ENCODE measurements at places on chromosomes 7 and 10.

DNA sequence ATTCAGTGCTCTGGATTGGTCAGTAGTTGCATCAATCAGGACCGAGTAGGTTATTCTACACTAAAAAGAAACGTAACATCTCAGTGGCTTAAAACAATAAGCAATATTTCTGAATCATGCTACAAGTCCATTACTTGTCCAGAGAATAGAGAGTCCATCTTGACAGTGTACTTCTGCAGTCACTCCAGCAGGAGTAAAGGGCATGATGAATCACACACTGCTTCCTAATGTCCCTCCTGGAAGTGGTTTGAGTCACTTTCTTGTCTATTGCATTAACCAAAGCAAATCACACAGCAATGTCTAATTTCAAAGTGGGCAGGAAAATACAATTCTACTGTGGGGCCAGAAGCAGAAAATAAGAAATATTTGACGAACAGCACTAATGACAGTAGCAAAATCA, 124.8 kb downstream of the TSPAN12 start:
- no peak for DNase-seq

DNA sequence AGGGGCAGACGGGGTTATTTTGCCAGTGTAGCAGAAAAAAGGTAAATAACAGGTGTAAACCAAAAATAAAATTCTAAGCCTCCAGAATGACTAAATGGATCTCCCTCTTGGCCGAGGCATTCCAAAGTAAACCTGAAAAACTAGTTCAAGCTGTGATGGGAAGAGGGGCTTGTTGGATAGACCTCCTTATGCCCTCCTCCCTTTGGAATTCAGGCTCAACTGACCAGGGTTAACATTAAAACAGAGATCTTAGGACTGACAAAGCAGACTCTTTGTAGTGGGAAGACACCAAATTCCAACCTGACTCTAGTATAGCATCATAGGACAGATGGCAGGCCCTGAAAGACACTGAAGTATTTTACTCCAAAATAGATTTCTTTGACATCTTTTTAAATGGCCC, 113.8 kb upstream of the ITGB1 start:
- no peak for DNase-seq

GRCh38 chr10:133440633-133441285, 13.0 kb upstream of the SCART1 start:
- DNase-seq, result no peak

GRCh38 chr7:128841171-128841690, 11.0 kb downstream of the FLNC start:
- no peak for DNase-seq

DNA sequence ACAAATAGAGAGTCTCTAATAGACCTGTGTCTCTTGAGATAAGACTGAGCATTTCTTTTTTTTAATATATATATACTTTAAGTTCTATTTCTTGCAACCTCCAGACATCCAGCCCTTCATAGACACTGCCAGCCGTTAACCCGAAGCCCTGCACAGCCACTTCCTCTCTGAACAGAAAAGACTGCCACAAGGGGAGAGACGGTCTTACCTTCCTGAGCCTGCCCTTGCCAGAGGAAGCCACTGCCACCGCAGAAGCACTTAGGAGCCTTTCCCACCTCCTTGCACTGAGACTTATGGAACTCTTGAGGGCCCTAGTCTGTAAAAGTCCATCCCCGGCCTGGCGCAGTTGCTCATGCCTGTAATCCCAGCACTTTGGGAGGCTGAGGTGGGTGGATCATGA, 31.8 kb upstream of the PRSS1 start:
- DNase-seq, result no peak

- DNase-seq, result no peak
Observed at GRCh38 chr10:46296641-46297141, 9.9 kb downstream of the ANTXRL start.

GRCh38 chr10:104449391-104449790, 95.8 kb downstream of the CFAP58 start:
- no peak for DNase-seq

GRCh38 chr7:1059200-1060091, 15.1 kb downstream of the GPR146 start:
- DNase-seq, result peak; percentile 37

DNA sequence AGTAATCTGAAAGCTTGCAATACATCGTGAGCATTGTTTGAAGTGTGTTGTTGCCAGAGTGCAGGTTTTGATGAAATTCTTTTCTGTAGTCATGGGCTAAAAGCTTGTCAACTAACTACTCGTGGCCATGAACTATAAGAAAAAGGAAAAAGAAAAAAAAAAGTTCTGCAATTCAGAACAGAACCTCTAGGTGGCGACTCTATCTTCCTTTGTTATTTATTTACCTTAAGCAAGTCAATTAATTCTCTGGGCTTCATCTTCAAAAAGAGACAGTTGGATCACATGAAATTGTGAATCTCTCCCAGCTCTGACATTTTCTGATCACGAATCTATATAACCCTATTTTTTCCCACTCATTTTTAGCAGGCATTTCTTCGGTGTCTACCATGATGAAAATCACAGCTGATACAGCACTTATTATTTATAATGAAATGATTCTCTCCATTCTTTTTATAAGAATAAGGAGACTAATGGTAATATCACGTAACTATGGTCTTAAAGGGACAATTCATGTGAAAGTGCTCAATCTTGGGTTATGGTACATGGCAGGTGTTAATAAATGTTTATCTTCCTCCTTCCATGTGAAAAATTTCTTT, 18.8 kb downstream of the TMEM196 start:
- DNase-seq, result peak; percentile 13

GRCh38 chr7:98836811-98837629, 32.8 kb downstream of the TMEM130 start:
- no peak for DNase-seq

DNA sequence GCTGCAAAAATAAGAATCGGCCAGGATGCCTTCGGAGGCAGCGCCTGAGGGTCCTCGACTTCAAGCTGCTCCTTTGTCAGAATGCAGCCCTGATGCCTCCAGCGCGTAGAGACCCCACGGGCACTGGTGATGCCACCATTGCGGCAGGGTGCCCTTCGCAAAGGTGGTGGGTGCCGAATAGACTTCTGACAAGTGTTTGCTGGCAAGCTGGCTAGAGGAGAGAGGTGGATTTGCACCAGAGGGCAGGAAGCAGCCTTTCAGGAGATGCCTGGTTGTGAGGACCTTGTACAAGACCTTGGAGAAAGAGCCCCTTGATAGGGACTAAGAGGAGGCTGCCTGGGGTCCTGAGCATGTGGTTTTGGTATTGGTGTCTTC, 103.2 kb upstream of the PPIF start:
- no peak for DNase-seq

DNA sequence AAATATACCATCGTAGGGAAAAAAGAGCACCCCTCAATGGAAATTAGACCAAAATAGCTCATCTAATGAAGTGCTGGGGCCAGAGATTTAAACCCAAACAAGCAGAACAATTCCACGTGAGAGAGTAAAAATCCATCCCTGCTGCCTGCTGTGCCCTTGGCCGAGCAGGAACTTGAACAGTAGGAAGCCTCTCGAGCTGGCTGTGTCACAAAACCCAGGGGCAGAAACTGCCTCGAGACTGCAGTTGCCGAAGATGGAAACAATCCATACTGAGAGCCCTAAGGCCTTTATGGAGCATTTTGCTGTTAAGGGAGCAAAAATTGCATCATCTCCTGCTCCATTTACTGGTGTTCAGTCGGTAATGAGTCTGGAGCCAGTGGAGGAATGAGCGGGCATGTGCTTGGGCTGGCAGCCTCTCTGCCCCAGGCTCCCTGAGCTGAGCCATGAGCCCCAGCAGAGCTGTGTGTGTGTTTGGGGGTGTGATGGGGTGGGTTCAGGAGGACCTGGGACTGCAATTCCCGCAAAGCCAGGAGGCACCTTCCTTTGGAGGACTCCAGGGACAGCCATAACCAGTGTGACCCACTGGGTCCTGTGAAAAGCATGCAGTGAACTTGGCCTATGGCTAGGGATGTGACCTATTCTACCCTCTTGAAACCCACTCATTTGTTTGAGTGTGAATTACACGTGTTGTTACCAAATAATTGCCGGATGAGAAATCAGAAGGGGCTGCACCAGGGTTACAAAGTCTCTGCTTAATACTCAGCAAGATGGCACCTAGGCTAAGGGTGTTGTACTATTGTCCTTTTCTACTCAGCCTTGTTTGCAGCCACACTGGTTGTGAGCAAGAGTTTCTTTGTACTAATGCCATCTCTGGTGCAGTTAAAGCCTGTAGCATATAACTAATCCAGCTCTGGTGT, 58.3 kb downstream of the CDHR3 start:
- DNase-seq, result no peak

DNA sequence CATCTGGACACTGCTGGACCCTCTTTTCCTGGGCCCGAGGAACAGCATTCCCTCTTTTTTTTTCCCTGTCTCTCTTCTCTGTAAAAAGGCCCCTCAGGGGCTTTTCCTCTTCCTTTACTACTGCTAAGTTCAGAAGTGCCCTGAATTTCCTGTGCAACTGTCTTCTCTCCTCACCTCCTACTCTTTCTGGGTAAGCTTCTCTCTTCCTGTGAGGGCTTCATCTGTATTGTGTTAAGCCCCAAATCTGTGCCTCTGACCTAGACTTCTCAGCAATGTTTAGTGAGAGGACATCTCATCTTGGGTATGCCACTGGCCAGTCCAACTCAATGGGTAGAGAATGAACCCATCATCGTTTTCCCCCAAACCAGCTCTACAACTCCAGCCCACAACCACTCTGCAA, 174.2 kb downstream of the PTEN start:
- DNase-seq, result no peak

GRCh38 chr10:131979336-131979735, 2.4 kb downstream of the BNIP3 start:
- no peak for DNase-seq

DNA sequence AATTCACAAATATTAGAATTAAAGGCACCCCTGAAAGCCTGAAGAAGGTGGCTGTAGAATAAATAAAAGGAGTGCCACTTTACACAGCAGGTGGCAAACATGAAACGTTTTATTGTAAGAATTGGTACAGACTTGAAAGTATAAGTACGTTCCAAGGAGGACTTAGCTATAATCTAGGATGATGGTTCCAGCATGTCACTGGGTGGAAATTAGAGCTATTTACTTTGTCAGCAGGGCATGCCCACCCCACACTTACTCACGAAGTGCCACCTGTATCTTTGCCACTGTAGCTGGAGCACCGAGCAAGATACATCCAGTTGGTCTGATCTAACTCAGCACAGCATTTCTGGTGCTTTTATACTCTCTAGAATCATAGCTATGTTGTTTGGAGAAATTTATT, 97.8 kb downstream of the GRM8 start:
- DNase-seq, result no peak

GRCh38 chr10:118321724-118322575, 20.2 kb downstream of the FAM204A start:
- no peak for DNase-seq

DNA sequence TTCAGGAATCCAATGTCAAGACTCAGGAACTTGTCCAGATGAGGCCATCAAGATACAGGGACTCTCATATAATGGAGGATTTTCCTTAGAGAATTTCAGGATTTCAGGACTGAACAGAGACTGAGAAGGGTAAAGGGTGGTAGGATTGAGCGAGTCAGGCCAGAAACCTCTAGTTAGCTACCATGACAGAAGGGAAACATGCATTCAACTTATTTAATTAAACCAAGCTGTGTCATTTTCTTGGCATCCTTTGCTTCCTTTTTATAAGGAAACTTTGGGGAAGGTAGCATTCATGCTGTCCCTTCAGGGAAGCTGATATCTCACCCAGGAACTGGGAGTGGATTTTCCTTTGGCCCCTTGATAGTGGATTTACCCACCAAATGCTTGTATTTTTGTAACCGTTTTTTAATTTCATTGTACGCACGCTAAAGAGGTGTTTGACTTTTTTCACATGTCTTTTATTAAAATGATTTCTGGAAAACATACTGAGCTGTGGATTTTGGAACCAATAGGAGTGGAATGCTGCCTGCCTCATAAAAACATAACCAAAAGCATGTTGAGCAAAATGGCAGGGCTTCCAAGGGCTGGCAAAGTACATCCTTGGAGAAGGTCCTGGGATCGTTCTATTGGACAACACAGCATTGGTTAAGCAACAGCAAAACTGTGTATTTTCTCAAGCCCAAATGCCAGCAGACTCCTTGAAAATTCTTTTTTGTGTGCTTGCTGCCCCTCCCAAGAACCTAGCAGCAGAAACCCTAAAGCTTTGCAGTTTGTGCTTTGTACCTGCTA, 104.5 kb downstream of the CXCL12 start:
- no peak for DNase-seq

DNA sequence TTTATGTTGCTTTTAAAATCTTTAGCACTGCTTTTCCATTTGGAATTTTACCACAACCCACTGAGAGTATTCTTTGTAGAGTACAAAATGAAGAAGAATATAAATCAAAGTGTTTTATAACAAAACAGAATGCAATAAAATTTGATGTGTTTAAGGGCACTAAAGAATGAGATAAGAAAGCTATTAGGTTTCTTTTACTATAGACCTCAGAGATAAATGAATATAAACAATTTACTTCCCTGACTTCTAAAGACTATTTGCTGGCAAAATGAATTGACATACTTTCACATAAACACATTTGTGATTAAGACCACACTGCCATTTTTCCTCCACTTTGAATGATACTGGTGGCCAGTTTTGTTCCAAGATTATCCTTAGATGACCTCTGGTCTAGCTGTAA, 124.5 kb downstream of the ITGA8 start:
- DNase-seq, result no peak

DNA sequence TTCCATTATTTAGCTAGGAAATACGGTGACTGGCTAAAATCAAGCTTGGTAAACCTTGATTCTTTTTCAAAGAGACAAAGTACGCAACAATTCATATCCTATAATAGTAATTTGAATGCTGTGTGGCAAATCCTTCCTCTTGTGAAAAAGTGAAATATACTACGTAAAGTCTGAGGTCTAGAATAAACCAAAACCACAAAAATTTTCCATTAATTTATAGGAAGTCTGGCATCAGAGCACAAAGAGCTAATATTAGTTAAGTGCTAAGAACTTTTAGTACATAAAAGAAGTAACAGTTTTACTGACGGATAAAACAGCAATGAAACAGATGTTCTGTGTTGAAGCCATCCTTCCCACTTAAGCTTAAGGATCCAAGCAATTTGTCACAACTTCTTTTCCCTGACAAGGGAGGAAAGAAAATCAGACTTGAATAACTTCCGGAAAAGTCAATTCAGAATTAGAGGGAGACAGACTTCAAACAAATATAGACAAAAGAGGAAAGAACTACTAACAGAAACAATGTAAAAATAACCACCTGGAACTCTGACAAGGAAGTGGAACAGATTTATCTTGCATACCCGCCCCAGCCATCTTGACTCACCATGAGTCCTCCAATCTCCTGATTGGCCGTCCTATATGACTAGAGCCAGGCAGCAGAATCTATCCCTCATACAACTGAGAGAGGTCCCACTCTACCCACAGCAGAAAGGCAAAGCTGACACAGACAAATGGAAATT, 34.6 kb downstream of the RHEB start:
- no peak for DNase-seq

DNA sequence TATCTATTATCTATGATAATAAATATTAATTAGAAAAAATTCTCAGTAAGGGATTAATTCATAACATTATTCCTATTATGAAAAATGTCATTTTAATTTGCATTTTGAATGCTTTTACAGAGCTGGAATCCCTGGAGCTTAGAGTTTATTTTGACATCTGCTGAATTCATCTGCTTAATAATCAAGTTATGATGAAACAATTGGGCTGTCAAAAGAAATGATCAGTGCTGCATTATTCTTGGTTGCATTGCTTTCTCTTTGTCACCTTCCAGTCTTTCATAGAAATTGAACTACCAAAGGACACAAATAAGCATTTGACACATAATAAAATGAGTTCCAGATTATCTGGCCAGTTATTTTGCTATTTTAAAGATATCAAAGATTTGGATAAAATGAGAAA, 40.0 kb upstream of the MACC1 start:
- DNase-seq, result no peak

GRCh38 chr10:46299536-46300369, 13.0 kb downstream of the ANTXRL start:
- no peak for DNase-seq

Measured in GM12864 (cell line).